Cerebellar nuclear complex (tissue), 1 donor: ENCODE measurements at places on chromosomes 4 and X.

DNA sequence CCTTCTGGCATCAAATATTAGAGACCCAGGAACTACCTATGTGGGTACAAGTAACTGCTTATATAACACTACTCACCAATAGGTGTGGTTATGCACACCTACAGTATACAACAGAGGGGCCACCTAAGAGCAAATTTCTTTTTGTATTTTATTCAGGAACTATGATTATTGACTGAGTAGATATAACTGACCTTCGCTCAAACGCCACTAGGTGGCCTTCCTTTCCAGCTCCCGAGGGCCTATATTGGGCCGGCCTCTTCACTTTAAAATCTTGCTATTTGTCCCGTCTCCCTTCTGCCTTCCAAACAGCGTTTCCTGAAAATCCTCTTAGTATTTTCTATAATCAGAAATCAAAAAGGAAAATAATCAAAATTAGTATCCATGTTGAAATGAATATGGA lies 19.9 kb upstream of the PABPC5 start:
- no peak for DNase-seq

DNA sequence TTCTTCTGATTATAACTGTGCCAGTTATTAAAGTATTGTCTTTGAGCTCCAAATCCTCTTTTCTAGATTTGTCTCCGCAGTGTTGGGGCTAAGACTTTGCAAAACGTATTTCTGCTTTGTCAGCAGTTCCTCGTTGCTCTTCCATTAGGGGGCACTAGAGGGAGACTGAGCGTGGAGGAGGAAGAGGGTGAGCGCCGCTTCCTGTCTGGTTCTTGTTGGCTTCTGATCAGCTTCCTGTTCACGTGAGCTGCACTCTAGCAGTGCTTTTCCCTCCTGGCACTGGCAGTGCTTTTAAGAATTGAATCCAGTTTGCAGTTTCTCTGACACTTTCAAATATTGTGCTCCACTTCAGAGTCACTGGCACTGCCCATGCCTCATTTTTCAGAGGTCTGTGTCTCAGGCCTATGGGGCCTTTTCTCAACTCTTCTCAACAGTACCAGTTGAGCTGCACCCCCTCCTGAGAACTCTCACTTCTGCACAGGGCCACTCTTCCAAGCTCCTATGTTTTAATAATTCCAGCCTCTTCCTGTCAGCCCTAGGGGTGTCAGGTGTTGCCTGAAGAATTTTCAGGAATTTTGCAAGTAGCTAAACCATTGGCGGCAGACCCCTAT lies 54.4 kb upstream of the LCORL start:
- no peak for DNase-seq

GRCh38 chrX:132749406-132749805 lies 209.0 kb downstream of the HS6ST2 start:
- no peak for DNase-seq

DNA sequence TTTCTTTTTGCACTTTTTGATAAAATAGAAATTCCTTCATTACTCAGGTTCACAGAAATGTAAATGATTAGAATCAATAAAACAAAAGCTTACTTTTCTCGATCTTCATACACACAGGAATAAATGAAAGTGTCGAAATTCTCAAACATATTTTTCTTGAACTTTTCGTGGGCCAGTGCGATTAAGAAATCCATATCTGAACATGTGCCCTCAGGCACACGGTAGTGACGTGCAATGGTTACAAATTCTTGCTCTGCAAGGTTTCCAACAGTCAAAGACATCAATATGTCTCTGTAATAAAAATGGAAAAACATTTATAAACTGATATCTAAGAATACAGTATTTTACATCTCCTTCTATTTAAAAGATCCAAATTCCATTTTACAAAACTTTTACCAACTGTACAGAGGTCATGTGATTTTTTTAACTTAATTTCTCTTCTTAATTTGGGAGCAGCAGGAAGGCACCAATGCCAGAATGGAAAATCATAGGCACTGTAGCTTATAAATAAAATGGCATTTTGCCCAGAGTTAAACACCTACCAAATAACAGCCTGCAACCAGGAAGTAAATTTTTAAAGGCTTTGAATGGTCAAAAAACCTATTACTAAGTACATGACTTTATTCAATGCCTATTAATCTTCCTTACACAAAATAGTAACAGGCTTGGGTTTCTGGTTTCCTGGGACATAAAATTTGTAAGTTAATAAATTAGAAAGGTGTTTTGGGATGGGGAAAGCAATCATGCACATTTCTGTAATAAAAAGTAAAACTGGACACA lies 165.0 kb downstream of the EFHC2 start:
- no peak for DNase-seq

- no peak for DNase-seq
These were observed 78.7 kb downstream of the RBM47 start for GRCh38 chr4:40550948-40551462.

DNA sequence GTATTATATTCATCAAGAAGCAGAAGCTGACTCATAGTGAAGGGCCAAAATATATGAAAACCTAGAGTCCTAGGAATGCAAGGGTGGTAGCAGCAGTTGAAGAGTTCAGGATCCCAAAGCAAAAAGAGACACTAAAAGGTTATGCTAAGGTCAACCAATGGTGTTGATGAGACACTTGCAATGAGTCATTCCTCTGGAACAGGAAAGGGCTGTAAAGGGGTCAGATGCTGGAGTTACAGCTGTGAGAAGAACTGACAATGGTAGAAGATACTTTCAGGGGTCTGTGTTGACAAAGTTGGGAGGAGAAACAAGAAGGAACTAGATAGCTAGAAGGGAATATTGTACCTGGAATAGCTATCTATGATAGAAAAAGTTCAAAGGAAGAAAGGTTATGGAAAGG lies 47.5 kb downstream of the ZGRF1 start:
- DNase-seq = no peak

GRCh38 chrX:152600853-152601633 lies 36.7 kb upstream of the GABRQ start:
- no peak for DNase-seq

GRCh38 chrX:48493890-48494364 lies 14.9 kb upstream of the PORCN start:
- DNase-seq = no peak

DNA sequence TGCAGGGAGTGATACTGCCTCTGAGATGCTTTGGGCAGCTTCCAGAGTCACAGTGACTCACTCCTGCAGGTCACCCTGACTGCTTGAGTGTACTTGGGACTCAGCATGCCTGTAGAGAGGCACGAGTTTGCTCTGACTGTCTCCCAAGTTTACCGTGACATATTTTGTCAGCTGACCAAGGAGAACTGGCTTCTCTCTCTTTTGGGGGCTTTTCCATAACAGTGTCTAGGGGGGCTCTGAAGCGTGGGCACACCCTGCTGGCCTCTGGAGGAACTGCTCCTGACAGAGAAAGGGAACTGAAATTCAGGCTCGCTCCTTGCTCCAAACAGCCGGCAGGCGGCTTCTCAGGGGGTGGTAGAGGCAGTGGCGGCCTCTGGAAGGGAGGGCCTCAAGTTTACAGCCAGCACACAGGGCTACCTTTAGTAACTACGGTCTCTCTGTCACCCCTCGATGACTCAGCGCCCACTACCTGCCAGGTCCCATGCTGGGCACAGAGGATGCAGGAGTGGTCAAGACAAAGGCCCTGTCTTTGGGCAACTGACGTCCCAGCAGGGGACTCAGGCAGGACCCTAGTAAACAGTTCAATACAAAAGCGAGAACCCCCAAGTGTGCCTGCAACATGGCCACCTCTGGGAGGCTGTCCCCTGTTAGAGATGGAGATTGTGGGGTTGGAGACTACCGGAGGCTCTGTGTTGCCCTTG lies 17.8 kb downstream of the ZNF185 start:
- DNase-seq = no peak
